CD4-positive, alpha-beta T cell treated with Interleukin-15 for 4 hours (primary cell): ENCODE measurements at places on chromosomes 6 and 20.
A peak's percentile ranks its signal among the peaks of the same experiment; 100 is the strongest.

GRCh38 chr20:63590218-63591146, 16.4 kb upstream of the HELZ2 start:
- DNase-seq = no peak

GRCh38 chr6:36926708-36927513, 27.6 kb upstream of the PI16 start:
- DNase-seq = no peak

DNA sequence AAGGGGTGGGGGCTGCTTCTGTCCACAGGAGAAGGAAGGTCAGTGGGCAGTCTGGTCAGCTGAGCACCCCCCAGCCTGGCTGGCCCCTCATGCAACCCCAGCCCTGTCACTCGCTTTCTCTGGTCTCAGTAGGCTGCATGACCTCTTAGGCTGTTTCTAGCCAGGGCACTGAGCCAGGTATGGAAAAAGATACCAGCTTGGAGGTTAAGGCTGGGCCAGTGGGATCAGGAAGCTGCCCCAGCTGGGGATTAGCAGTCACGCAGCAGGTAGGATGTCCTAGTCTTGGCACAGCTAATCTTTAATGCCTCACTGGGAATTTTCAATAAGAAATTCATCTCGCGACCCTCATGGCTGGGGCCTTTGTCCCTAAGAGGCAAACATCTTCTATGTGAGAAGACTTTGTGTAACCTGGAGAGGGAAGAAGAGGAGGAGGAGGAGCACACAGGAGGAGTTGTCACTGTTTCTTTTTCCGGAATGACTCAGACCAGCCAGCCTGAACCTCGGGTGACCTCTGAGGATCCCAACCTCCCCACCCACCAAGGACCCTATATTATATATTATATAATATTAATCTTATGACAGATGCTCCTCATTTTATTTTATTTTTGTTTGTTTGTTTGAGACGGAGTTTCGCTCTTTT, 2.4 kb upstream of the BPIFA2 start:
- no peak for DNase-seq

DNA sequence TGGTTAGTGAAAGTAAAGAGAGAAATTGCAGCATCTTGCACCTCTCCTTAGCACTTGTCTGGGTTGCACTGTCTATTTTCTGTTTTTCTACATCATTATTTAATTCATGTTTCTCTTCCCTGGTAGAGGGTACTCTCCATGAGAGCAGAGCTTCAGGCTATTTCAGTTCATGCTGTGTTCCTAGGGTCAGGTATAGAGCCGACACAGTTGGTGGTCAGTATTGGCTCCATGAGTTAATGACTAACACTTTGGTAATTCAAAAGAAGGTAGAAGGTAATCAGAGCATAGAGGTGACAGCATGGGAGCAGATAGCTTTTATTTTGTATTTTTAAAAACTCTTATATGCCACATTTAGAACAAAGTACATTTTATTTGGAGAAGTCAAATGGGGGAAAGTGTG, 42.7 kb downstream of the RIMS1 start:
- no peak for DNase-seq

DNA sequence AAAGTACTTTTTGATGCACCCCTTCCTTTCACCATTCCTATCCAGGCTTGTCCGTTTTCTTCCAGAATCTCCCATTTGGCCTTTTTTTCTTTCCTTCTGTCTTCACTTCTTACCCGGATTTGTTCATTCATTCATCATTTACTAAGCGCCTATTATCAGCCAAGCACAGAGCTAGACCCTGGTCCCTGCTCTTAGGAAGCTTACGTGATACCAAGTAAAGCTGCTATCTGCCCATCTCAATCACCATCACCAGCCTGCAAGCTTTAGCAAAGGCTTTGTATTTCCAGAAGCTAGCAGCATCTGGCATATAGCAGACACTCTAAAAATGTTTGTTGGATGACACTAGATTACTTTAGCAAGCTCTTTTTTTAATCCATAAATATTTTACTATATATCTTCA, 4.8 kb downstream of the NDRG3 start:
- no peak for DNase-seq

- DNase-seq = no peak
Observed at GRCh38 chr6:85405853-85406198, 44.1 kb upstream of the NT5E start.

GRCh38 chr20:38608188-38608587, 6.6 kb downstream of the ARHGAP40 start:
- no peak for DNase-seq

DNA sequence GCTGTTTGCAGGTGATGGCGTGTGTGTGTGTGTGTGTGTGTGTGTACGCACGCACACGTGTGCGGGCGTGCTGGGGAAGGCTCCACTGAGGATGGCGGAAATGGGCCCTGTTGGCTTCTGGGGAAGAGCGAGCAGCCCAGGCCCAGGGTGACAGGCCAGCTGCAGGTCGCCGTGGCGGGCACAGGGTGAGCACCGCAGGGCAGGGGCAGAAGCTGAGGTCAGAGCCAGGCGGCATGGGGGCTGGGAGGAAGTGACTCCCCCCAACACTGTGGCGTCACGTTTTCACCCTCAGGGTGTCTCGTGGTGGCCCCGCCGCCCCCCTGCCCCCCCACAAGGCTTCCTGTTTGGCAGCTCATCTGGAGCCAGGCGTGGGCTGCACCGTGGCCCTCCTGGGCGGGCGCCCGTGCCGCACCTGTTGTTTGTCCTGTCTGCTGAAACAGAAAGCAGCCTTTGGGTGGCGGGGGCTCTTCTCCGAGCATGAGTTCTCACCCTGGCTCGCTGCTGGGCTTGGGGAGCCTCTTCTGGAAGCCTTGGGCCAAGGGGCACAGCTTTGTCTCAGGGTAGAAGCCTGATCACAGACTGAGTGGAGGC, 7.1 kb downstream of the RBM38 start:
- DNase-seq = peak; percentile 87

DNA sequence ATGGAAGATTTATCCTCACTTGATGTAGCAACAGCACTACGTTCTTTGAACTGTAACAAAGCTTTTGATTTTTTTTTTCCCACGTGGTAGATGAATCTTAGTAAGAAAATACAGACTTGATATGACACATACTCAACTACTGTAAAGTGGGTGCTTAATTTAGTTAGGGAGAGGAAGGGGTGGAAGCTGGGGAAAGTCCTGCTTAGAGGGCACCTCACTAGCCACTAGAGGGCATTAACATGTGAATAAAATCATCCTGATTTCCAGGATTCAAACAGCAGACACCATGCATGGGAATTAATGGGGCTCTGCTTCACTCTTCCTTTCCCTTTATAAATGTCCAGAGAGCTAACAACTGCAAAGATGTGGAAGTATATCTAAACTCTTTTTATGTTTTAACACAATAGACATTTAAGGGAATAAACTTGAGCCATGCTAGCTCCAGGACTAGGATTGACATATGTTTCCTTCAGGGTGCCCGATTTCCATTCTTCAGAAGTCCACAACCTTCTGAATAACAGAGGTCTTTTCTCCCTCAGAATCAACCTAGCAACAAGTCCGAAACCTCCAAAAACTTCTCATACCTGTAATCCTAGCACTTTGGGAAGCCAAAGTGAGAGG, 250.1 kb downstream of the ATXN1 start:
- peak; percentile 45 for DNase-seq

DNA sequence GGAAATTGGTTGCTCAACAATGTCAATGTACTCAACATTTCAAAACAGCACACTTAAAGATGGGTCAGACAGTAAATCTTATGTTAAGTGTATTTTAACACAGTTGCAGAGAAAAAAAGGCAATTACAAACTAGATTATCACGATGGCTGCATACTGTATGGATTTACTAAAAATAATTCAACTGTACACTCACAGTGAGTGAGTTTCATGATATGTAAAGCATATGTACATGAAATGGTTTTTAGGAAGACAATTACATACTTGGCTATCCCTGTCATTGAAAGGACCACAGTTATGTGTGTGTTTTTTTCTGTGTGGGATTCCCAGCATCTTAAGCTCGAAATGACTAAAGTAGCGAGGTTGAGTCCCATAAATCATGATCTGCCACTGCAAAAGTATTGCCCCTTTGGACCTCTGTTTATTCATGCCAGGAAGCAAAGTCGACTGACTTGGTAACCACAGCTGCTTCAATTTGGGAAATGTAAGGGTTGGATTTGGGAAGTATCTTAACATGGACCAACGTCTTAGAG, 5.5 kb upstream of the SALL4 start:
- no peak for DNase-seq

- DNase-seq = no peak
Observed at GRCh38 chr20:45427236-45428149, 11.6 kb downstream of the PIGT start.
